ENCODE measurements at places on chromosomes 1 and 21.

GRCh38 chr1:110487726-110488125, 31.2 kb downstream of the KCNA10 start:
- DNase-seq, result no peak

- DNase-seq, result peak; percentile 32
These were observed 356.0 kb downstream of the S1PR1 start for GRCh38 chr1:101592845-101593244.

DNA sequence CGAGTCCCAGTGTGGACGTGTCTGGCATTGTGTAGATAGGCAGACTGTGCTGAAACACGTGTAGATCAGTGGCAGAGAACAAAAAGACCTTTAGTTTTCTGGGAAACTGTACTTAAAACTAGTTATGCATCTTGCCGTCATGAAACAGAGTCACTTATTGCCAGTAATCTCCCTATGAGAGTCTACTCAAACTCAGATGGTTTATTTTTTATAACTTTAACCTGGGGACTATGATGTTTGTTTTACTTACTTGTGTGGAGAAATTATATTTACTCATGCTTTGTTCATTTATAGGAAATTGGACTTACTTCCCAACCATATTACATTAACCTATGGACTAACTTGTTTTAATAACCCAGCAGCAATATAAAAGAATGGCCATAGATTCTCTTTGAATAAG, 54.1 kb upstream of the ABCG1 start:
- no peak for DNase-seq

DNA sequence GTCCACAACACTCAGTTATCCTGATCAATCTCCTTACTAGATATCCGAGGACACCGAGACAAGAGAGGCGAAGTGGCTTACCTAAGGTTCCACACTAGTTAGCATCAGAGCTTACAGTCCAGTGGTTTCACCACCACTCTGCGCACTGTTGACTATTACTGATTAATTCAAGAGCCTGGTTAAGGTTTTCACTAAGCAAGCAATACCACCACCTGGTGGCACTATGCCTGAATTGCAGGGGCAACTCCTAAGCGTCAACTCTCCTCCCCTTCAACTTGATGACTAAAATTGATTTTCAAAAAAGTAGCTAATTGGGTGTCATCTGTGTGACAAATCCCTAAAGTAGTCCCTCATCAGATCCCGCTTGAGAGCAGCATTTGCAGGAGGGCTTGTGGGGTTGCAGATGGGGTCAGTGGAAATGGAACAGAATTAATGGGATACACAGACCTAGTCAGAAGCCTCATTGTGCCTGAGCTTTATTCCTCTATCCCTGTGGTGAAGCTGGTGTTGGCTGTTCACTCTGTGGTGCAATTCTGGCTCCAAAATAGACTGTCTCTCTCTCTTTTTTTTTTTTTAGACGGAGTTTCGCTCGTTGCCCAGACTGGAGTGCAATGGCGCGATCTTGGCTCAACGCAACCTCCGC, 9.1 kb downstream of the TTC22 start:
- peak; percentile 10 for DNase-seq

DNA sequence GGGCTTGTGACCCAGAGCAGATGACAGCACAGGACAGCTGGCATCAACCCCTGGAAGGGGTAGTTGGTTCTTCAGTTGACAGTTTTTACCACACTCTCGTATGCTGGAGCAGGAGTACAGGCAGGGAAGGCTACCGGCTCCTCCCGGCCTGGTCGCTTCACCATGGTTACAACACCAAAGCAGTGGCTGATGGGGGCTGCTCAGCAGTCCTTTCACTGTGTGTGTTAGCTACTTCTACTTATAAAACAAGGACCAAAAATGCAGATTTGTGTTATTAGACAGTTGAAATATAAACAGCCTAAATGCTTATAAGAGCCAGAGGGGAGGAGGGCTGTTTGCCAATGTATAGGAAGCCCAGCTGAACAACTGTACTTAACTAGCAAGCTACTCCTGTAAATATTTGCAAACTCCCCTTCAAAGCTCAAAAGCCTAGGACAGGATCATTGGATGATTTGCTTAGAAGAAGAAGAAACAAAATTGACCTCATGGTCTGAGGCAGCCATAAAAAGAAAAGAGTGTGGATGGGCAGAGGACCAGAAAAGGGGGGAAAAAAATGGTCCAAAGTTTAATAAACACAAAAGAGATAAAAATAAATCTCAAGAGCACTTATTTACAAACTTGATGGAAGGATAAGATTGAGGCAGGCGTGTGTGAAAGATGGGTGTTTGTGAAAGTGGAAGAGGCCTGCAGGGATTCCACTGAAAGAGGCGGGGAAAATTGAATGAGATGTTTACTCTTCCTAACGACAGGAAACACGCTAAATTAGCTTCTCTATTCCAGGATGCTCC, 57.1 kb downstream of the TGFB2 start:
- DNase-seq, result no peak

DNA sequence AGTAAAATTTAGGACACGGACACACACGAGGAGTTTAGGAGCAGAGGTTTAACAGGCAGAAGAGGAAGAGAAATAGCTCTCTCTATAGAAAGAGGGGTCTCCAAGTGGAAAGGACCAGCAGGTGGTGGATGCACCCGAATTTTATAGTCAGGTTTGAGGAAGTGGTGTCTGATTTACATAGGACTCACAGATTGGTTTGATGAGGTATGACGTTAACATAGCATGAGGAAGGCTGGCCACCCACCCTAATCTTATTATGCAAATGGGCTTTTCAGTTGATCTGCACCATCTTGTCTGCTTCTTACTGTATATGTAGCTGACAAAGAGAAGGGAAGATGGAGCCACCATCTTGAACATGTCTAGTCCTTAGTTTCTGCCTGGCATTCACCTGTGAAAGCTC, 52.5 kb upstream of the RGS2 start:
- DNase-seq, result no peak

DNA sequence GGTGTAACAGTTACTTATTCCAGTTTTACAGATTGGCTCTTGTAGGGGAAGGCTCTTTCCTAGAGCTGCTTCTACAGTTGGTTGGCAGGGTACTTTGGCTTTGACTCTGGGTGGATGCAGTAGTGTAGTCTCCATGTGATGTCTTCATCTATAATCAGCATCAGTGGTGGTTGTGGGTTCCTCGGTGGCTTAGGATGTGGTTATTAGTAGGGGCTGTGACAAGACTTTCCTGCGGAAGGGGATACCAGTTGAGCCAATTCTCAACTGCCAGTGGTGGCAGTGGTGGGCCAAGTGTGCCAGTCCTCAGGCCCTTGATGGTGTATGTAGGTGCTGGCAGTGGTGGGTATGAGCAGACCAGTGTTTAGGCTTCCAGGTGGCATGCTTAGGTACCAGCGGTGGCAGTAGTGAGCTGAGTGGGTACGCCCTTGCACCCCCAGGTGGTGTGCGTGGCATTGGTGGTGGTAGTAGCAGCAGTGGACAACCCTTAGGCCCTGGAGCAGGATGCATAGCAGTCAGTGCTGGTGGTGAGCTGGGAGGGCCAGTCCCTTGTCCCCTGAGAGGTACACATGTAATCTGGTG, 27.2 kb upstream of the KLF18 start:
- no peak for DNase-seq

GRCh38 chr1:117045644-117046043, 14.5 kb upstream of the TTF2 start:
- no peak for DNase-seq

DNA sequence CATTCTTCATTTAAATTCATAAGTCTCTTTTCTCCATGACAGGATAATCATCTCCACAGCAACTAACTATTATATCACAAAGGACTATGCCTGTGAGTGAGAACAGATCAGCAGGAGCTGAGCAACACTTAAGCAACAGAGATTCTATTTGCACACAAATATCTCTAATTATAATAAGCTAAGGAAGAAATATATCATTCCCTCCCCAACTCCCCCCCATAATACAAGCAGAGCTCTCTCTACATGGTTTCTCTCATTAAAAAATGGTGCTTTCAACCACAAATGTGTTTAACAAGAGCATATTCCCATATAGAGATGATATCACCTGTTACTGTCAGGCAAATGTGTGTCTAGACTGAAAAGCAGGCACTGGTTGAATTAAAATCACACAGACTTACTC, 34.5 kb upstream of the NIBAN1 start:
- no peak for DNase-seq

GRCh38 chr1:169479363-169480066, 6.2 kb downstream of the SLC19A2 start:
- no peak for DNase-seq

DNA sequence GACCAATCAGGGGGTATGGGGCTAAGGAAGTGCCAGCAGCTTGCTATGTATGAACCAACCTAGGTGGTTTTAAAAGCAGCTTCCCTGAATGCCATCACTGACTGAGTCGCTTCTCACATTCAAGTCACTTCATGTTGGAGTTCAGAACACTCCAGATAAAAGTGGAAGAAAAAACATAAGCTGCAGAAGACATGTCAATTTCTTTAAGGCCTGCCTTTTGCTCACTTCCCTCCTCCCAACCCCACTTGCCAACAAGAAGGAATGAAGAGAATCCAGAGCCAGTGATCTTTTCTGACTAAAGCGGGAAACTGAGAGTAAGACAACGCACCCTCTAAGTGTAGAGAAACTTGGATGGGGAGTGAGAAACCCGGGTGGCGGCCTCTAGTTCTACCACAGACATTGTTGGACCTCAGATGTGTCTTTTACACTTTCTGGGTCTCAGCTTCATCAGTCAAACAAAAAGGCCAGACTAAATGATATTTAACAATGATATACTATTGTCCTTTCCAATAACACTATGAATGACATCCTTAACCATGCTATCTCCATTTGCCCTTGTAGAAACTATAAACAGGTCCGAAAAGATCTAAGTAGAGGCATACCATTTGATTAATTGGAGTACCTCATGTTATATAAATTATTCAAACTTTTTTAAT, 54.1 kb downstream of the LUZP1 start:
- DNase-seq, result no peak

DNA sequence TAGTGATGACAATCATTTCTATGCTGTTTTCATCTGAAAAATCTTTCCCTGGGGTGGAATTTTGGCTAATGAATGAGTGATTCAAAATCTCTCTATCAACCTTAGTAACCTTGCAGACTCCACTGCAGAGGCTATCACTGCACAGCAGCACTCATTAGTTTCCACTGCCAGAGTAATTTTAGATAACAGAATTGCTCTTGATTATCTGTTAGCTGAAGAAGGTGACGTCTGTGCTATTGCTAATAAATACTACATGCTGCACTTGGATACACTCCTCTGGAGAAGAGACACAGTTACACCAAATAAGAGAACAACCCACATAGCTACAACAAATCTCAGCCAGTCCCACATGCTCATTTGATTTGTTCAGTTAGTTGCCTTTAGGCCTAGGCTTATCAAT, 1348.4 kb downstream of the NCAM2 start:
- no peak for DNase-seq

DNA sequence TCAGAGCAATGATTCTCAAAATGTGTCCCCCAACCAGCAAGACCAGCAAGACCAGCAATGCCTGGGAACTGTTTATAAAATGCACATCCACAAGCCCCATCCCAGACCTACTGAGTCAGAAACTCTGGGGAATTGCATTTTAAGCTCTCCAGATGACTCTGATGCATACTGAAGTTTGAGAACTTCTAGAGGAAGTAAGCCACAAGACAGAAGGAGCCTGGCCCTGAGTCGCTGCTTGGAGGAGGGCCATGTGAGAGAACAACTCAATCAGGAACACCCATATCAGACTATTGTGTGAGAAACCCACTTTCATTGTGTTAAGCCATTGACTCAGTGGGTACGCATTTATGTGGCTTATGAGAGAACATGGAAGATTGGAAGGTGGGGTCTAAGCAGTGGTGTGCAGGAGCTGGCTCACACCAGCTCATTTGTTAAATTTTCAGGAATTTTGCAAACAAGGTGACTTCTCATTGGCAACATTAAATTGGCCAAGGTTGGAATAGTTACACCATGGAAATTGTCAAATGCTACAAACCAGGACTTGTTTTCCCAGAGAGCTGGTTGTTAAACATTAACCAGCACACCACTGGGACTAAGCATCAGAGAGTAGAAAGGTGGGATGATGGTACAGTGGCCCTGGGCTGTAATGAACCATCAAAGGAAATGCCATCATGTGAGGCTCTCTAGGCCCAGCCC, 38.9 kb downstream of the ATP1A1 start:
- DNase-seq, result no peak

DNA sequence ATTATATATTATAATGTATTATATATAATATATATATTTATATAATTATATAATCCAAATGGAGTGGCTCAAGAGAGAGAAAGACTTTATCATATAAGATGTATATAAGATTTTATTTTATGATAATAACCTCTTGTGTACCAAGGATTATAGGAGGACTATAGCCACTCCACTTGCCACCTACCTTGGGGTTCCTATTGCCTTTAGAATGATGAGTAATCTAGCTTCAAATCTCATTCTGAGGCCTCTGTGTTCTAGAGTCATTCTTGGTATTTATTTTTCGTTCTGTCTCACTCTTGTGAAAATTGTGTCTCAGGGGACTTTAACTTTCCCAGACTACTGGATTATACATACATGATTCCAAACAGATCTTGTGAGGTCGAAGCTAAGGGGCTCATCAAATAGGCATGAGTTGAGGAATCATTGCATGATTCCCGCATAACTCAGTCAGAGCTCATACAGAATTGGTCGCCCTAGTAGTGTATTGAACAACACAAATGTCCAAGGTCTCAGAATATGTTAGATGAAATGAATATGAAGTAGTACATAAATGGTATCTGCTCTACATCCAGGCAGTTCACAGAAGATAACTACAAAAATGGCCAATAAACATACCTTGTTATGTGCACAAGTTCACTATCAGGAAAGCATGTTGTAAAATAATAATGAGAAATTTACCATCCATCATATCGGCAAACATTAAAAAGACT, 159.5 kb upstream of the RNPC3 start:
- DNase-seq, result no peak

GRCh38 chr1:42385283-42385682, 4.7 kb downstream of the RIMKLA start:
- DNase-seq, result no peak

GRCh38 chr1:109704173-109704572, 7.9 kb upstream of the GSTM5 start:
- no peak for DNase-seq

DNA sequence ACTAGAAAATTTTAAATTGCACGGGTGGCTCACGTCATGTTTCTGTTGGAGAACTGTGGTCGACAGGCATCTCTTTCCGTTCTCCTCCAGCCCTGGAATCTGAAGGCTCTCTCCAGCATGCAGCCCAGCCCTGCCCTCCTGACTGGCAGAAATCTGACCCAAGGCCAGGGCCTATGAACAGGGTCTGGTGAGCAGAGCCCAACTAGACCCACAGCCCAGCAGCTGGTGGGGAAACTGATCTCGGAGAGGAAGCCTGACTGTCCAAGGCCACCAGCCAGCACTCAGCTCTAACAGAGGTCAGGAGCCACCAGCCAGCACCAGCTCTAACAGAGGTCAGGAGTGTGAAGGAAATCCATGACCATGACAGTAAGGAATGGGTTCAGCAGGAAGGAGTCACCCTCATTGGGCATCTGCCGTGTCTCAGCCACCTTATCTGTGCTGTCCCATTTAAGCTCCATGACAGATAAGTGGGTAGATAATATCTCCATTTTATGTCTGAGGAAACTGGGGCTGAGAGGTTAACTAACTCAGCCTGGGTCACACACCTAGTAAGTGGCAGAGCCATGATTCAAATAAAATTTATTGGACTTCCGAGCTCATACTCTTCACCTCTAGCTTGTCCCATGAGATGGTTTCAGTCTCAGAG, 20.2 kb upstream of the PKP1 start:
- DNase-seq, result no peak

GRCh38 chr1:166905900-166906299, 29.8 kb upstream of the TADA1 start:
- no peak for DNase-seq
